ENCODE measurements at places on chromosomes 4 and X.

DNA sequence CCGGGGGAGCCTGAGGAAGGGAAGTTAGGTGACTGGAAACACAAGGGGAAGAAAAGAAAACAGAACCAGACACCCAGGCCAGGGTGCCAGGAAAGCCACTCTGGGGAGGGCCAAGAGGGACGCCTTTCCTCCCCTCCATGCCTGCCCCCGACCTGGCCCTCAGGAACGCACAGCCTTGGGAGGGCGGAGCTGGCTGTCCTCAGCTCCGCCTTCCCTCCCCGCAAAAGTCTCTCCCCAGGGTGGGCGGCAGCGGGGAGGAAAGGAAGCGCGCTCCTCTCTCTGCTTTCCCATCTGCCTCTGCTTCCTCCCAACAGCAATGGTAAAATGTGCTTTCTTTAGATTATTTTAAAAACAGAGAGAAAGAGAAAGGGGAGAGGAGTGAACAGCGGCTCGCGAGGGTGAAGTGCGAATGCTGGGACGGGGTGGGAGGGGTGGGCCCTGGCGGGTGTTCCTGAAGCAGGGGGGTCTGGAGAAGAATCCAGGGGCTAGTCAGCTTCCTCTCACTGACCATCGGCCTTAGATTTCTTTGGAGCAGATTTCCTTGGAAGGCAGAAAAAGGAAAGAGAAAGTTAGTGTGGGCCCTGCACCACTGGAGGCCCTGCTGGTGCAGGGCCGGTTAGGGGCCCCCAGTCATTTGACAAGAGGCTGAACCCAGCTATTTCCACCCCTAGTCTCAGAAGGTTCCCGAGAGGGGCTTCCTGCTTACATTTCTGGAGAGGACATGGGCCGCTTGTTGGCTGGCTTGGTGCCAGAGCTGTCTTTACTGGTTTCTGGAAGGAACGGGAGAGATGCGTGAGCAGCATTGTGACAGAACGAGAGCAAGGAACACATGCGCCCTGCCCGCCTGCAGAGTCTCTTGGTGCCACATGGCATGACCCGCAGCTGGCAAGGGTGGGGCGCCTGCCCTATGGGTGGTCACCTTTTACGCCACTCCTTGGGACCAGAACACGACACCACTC is 4.7 kb upstream of the RENBP start:
- no peak for DNase-seq

GRCh38 chrX:44871931-44872820 is 812 bp upstream of the KDM6A start:
- peak; percentile 15 for DNase-seq

DNA sequence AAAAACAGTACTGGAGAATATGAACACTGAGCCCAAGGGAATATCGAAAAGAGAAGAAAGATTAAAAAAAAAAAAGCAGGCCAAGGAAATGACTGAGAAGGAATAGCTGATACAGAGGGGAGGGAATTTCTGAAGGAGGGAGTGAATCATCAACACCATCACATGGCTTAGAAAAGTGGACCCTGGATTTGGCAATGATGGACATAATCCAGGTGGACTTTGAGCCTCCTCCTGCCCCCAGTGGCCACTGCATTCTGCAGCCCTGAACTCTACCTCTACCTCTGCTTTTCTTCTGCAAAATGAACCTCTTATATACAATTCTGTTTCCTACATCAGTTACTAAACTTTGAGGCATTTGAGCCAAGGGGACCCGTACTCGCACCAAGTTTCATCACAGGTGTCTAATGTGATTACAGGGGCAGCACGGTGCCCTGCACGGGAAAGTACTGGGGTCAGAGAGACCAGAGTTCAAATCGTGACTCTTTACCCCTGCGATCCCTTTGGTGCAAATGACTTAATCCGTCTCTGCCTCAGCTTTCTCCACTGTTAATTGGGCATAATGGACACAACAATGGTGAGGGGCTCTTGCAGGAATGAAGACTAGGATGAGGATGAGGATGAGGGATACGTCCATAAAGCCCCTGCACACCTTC is 1.1 kb downstream of the OCIAD2 start:
- peak; percentile 27 for DNase-seq

- no peak for DNase-seq
Measured at GRCh38 chr4:37864786-37865185, 26.1 kb upstream of the TBC1D1 start.

- no peak for DNase-seq
Measured at GRCh38 chrX:122940199-122940598, 243.9 kb upstream of the GRIA3 start.

DNA sequence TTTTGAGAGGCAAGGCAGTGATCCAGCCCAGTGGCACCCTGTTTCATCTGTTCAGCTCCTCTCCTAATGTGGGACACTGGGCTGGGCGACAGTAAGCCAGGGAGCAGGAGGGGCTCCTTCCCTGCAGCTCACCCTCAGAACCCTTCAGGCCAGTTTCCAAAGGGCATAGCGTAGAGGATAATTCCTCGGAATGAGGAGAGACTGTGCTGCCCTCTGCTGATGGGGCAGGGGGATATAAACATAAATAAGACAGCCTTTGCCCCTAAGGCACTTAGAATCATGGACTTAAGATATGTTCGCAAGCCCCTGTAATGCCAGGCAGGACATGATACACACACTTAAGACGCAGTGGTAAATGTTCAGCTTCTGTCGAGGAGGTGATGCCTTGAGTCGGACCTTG is 27.9 kb upstream of the ZNF185 start:
- DNase-seq, result no peak

DNA sequence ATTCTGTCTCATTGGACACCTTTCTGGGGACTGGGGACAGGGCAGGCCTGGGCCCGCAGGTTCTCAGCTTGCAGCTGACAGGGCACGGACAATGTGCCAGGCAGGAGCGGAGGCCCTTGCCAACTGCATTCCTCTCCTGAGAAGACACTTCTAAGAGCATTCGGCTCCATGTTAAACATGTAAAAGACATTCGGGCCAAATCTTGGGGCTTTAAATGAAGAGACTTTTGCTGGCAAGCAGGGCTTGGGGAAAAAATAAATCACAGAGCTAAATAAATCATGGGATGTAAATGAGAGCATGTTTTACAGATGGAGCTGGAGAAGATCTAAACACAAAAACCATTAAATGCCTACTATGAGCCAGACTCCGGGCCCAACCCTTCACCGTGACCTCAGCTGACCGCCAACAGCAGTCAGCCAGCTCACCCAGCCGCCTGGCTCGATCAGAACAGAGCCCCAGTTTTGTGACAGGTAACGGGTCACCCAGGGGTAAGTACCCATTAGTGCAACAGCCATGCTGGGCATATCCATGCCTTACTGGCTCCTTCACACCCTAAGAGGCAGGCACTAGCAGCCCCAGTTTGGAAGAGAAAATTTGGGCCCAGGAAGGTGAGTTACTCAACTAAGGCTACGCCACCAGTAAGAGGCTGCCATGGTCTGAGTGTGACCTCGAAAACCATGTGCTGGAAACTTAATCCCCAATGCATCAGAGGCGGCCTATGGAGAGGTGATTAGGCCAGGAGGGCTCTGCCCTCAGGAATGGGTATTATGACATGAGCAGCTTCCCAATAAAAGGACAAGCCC is 14.7 kb downstream of the WDR1 start:
- no peak for DNase-seq

GRCh38 chr4:118999919-119000318 is 111.3 kb downstream of the SYNPO2 start:
- DNase-seq, result no peak

DNA sequence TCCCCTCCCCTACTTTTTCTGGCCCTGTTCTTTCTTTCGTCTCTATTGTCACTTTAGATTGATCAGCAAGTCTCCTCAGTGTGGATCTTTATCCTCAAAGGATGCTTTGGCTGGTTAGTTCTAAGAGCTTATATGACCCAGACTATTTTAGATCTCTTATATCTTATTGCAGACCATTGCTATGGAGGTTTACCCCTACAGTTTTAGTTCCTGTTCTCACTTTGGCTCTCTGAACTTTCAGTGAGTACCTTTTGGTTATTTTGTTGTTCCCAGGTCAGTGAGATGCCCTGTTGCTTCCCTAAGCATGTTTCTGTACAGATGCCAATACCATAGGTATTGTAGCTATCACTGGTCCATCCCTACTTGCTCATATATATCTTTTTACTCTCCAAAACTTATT is 24.0 kb upstream of the MED14 start:
- no peak for DNase-seq

DNA sequence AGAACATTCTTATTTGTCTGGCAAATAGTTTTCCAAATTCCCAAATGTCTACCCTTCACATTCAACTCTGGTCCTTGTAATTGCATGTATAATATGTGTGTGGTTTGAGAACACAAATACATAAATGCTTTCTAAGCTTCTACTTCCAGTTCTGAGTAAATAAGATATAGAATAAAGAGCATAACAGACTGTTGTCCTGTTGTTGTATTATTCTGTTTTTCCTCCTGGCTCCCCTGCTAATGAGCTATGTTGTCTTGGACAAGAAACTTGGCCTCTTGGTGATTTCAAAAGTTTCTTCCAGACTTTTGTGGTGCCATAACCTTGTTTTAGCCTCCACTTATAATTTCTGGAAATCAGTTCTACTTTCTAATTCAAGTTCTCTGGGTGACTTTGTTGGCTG is 75.3 kb upstream of the USP38 start:
- DNase-seq, result no peak

GRCh38 chr4:11739992-11740391 is 311.3 kb upstream of the HS3ST1 start:
- DNase-seq, result no peak

DNA sequence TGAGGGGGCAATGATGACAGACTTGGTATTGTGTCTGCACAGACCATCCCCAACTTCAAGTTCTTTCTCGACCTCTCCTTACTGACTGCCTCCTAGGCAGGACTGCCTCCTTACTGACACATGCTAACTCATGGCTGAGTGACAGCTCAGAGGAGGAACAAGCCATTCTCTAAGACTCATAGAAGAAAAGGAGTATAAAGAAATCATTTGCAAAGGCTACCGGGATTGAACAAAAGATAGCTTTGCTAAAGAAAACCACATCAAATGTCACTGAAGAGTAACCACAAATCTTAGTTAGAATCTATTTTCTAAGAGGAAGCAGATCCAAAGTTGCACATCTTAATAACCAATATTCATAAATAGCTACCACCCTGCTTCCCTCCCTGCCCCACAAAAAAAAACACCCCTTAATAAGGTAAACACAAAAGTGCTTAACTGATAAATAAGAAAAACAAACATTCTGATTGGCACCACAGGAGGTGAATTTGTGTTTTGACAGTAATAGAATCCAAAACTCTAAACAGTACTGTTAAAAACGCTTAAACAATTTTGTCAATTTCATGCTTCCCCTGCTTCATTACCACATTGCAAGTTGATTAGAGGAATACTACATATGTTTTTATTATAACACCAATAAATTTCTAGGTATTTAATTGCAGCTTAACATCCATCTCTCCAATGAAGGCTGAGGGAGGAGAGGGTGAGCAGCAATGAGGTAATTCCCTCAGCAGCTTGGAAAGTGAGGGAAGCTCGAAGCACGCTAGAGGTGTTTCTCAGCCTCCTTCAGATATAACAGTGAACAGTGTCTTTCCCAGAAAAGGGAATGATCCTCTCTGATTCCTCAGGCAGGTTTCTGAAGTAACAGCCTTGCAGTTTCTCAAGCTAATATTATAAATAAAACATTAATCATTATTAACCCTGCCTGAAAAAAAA is 160.0 kb downstream of the HNRNPD start:
- DNase-seq, result no peak

DNA sequence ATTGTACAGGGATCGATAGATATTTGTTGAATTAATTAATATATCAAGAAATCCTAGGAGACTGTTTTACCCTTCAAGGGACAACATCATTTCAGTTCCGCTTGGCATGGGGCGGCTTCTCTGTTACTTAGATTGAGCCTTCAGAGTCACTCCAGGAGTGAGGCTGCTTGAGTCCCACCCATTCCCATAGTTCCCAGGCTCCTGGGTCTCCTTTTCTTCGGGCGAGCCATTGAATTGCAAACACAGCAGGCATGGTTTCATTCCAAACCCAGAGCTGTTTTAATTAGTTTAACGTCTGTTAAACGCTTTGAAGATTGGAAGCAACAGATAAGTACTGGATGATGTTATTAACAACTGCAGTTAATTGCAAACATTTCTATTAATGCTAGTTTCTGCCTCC is 571 bp upstream of the EDA start:
- DNase-seq, result no peak

DNA sequence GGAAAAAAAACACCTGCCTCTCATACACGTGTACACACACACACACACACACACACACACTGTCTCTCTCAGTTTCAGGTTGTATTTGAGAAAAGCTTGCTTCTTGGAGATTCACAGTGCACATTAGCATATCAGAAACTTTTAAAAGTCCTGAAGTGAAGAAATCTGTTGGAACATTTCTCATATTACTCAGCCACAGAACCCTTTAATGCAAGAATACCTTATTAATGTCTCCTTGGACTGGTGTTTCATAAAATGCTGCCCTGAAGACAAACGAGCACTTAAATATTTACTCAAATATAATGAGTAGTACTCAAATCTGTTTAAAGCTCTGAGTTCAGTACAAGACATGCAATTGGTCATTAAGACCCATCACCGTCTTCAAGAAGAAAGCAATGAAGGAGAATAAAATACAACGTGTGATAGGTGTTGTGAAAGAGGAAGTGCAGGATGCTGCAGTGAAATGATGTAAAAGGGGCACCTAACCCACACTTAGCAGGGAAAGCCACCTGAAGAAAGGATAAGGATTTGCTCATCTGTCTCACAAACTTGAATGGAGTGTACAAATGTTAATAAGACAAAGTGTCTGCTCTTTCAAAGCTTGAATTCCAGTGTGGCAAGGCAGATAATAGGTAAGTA is 57.0 kb downstream of the DCLK2 start:
- DNase-seq, result no peak

- no peak for DNase-seq
Measured at GRCh38 chr4:138251938-138252337, 9.8 kb upstream of the SLC7A11 start.

DNA sequence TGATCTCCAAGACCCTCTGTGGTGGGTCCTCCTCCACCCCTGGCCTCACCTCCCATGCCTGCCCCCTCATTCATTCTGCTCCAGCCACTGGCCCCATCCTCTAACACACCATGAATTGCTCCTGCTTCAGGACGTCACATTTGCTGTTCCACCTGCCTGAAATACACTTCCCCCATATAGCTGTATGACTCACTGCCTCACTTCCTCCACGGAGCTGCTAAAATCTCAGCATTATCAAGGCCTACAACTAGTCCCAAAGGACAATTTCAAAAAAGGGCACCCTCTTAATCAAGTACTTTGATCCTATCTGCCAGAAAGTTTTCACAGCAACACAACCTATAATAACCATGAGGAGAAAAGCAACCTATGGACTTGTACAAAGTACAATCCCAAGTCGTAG is 43.6 kb upstream of the PHOX2B start:
- DNase-seq, result no peak

DNA sequence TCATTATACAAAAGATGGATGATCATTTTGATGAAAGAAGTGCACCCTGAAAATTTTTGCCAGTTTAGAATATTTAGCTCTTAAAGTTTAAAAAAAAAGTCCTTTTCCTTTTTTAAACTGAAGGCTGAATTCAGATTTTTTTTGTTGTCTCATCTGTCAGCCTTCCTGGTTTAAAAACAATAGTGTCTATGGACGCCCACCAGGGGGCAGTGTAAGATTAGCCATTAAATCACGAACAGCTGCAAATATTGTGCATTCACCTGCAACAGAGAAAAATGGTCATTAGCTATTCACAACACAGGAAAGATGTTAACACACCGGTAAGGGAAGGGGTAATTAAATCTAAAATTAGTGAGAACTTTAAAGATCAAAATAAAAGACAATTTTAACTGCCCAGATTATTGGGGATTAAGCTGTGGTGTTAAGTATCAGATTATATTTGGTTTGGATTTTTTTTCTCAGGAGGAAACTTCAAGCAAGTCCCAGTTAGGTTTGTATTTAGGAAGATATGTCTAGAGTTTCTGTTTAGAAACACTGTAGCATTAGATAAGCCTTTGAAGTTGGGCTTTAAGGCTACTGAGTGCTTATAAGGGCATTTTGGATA is 4.4 kb upstream of the CXorf38 start:
- DNase-seq, result peak; percentile 7
